Smooth muscle cell of the brain vasculature (primary cell): ENCODE measurements at places on chromosomes 7 and 10.

DNA sequence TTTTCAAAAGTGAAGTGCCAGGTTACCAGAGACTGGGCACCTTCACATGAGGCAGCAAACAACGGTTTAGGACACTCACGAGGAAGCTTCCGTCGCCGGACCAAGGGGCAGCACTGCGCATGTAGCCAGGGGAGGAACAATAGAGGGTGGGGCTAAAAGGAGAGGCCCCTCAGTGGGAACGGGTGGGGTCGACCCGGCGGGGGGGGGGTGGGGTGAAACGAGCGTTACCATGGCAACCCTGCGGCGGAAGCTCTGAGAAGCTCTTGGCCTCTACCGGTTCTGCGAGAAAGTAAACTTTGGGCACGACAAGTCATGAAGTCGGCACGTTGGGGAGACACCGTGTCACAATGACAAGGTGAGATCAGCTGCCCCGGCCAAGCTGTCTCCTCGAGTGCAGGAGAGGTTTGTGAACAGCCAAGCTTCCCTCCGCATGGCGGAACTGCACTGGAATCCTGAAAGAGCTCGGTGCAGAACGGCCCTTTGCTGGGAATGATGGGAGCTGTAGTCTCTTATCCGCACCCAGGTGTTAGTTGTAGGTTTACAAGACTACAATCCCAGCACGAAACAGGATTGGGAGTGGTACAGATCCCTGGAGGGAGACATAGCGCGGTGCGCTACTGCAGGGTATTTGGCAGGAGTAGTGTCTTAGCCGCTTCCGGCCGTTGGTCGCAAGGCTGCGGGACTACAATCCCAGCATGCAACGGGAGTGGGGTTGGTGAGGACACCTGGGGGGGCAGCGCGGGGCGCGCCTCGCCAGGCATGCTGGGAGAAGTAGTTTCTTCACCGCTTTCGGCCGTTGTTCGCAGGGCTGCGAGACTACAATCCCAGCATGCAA is 72.8 kb upstream of the ZNF722 start:
- DNase-seq, result no peak

DNA sequence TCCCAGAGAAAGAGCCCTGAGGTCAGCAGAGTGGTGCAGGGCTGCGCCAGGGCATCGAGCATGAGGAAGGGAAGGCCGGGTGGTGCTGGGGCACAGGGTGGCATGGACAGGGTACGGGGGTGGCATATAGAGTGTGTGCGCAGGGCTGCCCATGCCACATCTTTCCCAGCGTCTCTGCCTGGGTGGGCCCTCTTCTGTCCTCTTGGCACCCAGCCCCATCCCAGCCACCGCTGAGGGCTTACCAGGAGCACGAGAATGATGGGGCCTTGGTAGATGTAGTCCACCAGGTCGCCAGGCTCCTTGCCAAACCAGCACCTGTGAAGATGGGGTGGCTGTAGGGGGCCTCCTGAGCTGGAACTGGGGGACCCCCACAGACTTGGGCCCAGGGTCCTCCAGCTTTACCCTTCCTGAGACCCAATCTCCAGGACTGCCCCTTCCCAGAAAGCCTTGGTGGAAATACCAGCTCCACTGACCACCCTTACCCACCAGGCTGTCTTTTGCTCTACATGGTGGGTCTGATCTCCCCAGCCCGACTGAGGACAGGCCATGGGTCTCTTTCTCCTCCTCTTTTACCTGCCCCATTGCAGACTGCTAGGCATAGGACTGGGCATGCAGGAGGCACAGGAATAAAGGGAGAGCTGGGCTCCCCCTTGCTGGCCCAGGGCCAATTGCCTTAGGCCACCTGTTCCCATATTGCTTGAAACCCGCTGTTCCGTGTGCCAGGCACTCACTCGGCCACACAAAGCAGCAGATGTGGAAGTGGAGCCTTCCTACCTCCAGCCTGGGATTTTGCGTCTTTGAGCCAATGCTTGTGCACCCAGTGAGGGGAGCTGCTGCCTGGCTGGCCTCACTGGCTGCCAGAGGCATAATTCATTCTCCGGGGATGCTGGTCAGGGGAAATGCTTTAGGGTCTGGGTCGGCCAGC is 21.7 kb downstream of the CRHR2 start:
- DNase-seq, result no peak

GRCh38 chr7:47332213-47332612 is 249.7 kb downstream of the TNS3 start:
- DNase-seq, result no peak

DNA sequence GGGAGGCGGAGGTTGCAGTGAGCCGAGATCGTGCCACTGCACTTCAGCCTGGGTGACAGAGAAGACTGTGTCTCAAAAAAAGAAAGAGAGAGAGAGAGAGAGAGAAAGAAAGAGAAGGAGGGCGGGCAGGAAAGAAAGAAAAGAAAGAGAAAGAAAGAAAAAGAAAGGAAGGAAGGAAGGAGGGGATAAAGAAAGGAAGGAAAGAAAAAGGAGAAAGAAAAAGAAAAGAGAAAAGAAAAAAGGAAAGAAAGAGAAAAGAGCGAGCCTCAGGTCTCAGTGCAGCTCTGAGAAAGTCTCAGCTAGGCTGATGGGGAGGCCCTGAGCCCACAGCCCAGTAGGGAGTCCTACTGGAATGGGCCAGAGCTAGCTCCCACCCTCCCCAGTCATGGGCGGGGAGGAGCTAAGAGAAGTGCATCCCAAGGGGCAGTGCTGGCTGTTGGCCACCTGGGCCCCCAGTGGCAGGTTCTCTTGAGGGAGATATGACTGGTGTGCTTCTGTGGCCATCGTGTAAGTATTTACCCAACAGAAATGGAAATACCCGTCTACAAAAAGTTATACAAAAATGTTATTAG is 69.3 kb downstream of the ABRAXAS2 start:
- no peak for DNase-seq

DNA sequence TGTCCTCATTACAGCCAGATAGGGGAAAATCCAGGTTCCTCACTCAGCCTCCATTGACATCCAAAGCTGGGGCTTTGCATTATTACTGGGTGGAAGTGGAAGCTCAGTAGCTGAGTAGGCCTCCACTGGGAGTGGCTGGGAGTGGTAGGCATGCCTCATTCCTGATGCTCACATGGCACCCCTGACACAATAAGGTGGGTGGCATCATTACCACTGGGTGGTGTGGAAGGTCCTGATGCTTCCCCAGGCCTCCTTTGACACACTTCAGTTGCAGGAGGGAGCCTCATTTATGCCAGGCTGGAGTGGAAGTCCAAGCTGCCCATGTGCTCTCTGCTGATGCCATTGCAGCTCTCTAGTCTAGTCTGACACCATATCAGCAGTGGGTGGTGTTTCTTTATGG is 48.2 kb upstream of the GPR141 start:
- DNase-seq, result no peak

- DNase-seq, result no peak
These were observed 379.1 kb downstream of the INHBA start for GRCh38 chr7:41323806-41324205.

GRCh38 chr10:14326581-14326980 is 4.1 kb downstream of the FRMD4A start:
- DNase-seq, result no peak

- DNase-seq, result no peak
These were observed 459 bp upstream of the FEZF1 start for GRCh38 chr7:122304996-122305421.

DNA sequence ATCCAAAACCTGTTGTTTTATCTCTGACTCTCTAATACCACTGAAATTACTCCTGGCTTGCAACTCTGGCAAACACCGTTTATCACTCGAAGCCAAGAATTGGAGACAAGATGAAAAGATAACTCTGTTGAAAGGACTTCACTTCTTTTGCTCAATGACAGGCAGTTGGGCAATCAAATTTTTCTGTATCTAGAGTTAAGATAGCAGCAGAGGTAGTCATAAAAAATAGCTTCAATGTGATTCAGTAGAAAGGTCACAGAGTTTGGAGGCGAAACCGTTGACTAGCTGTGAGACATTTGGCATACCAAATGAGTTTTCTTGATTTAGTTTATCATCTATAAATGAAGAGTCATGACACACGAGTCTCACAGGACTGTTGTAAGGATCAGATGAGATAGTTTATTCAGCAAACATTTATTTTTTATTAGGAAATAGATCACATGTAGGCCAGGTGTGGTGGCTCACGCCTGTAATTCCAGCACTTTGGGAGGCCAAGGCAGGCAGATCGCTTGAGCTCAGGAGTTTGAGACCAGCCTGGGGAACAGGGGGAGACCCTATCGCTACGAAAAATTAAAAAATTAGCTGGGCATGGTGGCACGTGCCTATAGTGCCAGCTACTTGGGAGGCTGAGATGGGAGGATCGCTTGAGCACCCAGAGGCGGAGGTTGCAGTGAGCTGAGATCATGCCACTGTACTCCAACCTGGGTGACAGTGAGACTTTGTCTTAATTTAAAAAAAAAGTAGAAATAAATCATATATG is 23.6 kb downstream of the AKR1B1 start:
- no peak for DNase-seq

GRCh38 chr7:152145853-152146466 is 120.5 kb downstream of the GALNT11 start:
- DNase-seq, result no peak

- DNase-seq, result no peak
These were observed 254.3 kb upstream of the LRRTM3 start for GRCh38 chr10:66671562-66671961.

GRCh38 chr10:126639084-126639483 is 31.4 kb downstream of the C10orf90 start:
- no peak for DNase-seq

- no peak for DNase-seq
These were observed 838.8 kb downstream of the GRID1 start for GRCh38 chr10:85527616-85528317.

DNA sequence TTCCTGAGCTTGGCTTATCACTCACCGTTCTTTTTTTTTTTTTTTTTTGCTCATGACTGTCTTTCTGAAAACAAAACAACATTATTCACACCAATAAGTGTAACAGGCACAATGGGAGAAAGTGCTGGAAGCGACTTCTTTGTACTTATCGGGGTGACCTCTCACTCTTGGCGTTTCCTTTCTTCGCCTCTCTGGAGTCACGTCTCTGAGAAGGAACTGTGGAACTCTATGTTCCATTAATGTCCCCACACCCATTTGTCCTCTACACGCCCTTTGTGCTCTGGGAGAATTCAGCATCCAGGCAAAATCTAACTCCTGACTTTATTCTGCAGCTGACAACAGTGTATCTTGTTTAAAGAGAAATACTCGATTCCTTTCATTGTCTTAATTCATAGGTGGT is 70.8 kb upstream of the FAM204A start:
- DNase-seq, result no peak

- DNase-seq, result no peak
These were observed 21.4 kb upstream of the GSDME start for GRCh38 chr7:24778543-24779282.

GRCh38 chr10:70267161-70267933 is 16.5 kb downstream of the NPFFR1 start:
- peak; percentile 15 for DNase-seq

DNA sequence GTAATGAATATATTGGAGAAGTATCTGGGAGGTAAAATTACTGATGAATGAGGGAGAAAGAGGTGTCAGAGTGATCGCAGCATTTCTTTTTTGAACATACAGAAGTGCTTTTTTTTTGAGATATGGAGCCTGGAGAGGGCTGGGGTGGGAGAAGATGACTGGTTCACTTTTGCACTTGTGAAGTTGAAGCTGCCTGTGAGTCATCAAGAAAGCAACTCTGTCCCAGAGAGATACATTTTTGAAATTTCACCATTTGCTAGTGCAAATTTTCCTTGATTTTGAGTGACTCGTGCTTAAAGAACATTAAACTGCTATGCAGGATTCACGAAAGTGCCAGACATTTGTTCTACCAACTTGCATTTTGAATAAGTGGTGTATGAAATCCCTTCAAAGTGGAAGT is 81.8 kb downstream of the ADRA2A start:
- DNase-seq, result no peak

GRCh38 chr7:7789551-7789988 is 71.2 kb upstream of the RPA3 start:
- no peak for DNase-seq

DNA sequence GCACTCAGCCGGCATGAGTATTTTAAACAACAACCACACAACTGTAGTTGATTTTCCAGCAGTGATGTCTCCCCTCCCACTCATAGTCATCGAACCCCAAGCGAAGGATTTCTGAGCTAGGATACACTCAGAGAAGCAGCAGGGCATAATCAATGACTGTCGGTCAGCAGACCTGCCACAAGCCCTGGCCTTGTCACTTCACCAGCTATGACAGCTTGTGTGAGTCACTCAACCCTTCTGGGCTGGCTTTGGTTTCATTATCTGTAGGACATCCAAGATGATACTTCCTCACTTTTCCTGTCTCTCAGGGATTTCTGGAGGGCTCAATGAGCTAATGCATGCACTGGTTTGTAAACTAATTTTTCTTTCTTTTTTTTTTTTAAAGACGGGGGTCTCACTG is 22.0 kb upstream of the UBE3C start:
- no peak for DNase-seq

DNA sequence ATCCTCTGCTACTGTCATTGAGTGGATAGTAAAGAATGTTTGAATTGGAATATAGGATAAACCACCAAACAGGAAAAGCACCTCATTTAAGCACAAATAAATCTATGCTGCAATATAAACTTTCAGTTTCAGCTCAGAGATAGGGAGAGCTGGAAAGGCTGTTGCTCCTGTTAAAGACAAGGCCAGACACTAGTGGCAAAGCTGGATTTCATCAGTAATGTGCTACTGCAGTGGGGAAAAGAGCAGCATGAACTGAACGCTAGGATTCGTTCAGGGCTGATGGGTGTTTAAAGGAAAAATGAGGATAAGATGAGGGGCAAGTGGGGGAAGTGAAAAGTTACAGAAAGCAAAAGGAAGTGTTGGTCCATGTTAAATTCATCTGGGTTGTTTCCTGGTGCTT is 775.4 kb upstream of the COBL start:
- DNase-seq, result no peak

DNA sequence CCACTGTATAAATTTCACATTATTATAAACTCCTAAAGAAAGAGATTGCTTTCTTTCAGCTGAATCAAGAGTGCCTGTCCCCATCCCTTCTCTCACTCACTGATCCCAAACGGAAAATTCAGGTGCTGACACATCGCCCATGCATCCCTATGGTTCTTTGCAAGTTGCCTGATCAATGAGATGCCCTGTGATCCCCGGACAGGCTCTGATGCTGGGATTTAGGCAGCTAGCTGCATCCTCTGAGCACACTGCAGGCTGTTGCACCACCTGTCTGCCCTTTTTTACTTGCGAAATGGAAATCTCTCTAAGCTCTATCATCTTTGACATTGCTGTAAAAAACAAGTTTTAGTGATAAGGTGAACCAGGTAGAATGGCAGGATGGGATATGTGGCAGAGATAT is 456.5 kb downstream of the GATA3 start:
- DNase-seq, result no peak

DNA sequence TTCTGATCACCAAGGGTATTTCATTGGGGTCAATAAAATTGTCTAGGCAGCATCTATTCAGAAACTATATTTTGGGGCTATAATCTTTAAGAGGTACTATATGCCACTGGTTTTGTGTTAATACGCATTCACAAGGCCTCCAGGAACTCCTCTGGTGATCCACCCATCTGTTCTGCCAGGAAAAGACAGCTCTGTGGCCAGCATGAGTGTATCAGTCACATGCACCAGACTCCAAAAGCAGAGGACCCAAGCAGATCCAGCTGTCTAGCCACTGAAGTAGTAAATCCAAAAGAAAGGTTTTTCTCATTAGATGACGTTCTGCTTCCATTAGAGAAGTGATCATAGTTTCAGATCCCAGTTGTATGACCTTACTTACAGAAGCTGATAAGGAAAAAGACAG is 199.6 kb upstream of the CELF2 start:
- no peak for DNase-seq

GRCh38 chr10:133110133-133110532 is 22.4 kb downstream of the ADGRA1 start:
- DNase-seq, result no peak
